RWPE2 (cell line): ENCODE measurements at places on chromosomes 11 and 22.

DNA sequence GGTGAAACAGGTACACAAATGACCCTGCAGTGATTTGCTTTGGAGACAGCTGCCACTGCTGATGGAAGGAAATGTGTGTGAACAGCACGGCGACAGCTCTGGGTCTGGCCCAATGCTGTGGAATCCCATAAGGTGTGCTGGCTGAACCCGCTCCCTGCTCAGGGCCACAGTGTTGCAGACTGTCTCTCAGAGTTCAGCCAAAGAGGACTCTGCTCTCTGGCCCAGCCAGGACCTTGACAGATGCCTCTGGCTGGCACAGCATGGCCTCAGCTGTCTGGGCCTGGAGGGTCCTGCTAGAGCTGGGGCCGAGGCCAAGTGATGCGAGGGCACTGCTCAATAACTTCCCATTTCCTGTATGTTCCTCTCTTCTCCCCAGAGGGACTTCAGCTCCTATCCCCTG lies 5.3 kb upstream of the ABCC8 start:
- no peak for DNase-seq

- no peak for DNase-seq
Observed at GRCh38 chr11:13012056-13012661, 3.0 kb downstream of the RASSF10 start.

GRCh38 chr11:574632-575312 lies 1.5 kb upstream of the PHRF1 start:
- DNase-seq = no peak

- peak; percentile 55 for DNase-seq
Observed at GRCh38 chr22:38033522-38034277, 23.5 kb upstream of the PICK1 start.

DNA sequence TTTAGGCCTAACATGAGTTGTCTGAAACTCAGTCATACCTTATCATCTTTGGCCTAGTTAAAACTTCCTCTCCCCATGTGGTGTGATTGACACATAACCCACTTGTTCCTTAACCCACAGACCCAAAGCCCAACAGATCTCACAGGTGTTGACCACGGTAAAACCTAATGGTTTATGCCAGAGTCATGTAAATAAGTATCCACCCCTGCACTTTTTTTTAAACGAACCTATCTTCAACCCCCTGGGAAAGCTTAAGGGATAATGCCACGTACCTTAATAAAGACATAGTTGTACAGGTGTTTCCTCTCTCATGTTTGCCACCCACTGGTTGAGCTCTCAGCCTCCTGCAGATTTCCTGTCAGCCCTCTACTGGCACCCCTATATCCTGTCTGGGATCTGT lies 709.3 kb upstream of the CCDC179 start:
- no peak for DNase-seq

- no peak for DNase-seq
Observed at GRCh38 chr11:15468466-15468865, 353.7 kb downstream of the INSC start.

GRCh38 chr22:47400701-47401591 lies 638.5 kb downstream of the TBC1D22A start:
- no peak for DNase-seq

GRCh38 chr22:46761539-46762237 lies 762 bp upstream of the TBC1D22A start:
- no peak for DNase-seq

- no peak for DNase-seq
Observed at GRCh38 chr11:114587398-114587953, 8.1 kb downstream of the NXPE4 start.

DNA sequence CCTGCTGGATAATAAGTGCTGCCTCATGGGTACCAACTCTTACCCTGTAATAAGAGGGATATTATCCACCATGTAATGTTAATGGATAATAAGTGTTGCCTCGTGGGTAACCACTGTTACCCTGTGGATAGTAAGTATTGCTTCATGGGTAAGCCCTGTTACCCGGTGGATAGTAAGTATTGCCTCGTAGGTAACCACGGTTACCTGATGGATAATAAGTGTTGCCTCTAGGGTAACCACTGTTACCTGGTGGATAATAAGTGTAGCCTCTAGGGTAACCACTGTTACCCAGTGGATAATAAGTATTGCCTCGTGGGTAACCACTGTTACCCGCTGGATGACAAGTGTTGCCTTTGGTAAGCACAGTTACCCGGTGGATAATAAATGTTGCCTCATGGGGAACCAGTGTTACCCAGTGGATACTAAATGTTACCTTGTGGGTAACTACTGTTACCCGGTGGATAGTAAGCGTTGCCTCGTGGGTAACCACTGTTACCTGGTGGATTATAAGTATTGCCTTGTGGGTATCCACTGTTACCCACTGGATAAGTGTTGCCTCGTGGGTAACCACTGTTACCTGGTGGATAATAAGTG lies 18.6 kb upstream of the NXPE4 start:
- DNase-seq = no peak

DNA sequence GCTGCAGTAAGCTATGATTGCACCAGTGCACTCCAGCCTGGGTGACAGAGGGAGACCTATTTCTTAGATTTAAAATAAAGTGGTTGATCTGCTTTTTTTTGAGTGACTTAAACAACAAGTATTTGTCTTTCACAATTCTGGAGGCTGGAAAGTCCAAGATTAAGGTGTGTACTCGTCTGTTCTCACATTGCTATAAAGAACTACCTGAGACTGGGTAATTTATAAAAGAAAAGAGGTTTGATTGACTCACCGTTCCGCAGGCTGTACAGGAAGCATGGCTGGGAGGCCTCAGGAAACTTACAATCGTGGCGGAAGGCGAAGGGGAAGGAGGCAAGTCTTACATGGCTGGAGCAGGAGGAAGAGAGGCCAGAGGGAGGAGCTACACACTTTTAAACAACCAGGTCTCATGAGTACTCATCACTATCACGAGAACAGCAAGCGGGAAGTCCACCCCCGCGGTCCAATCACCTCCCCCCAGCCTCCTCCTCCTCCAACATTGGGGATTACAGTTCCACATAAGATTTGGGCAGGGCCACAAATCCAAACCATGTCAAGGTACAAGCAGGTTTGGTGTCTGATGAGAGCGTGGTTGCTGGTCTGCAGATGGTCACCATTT lies 19.7 kb upstream of the OSBPL5 start:
- DNase-seq = peak; percentile 19

DNA sequence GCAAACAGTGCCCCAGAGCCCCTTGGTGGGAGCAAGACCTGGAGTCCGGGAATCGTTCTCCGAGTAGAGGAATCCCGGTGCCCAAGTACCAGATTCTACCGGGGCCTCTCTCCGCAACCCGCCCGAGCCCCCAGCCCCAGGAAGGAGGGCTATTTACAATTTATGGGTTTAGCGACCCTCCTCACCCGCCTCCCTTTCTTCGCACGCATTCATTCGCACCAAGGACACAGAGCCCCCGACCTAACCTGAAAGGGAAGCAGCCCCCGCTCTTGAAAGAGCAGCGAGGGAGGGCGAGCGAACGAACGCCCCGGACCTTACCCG lies 628 bp downstream of the LRP4 start:
- DNase-seq = no peak

GRCh38 chr11:95968585-95968984 lies 44.7 kb upstream of the MTMR2 start:
- DNase-seq = no peak

GRCh38 chr11:20034941-20035340 lies 125.3 kb downstream of the DBX1 start:
- no peak for DNase-seq

DNA sequence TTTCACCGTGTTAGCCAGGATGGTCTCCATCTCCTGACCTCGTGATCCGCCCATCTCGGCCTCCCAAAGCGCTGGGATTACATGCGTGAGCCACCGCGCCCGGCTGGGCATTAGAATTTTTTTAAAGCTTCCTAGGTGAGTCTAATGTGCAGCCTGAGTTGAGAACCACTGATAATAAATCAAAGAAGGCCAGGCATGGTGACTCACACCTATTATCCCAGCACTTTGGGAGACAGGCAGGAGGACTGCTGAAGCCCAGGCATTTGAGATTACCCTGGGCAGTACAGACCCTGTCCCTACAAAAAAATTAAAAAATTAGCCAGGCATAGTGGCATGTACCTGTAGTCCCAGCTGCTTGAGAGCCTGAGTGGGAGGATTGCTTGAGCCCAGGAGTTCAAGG lies 13.7 kb downstream of the MEI1 start:
- no peak for DNase-seq

- DNase-seq = no peak
Observed at GRCh38 chr11:125446279-125446678, 49.8 kb downstream of the FEZ1 start.

GRCh38 chr22:28105413-28105812 lies 186.4 kb upstream of the PITPNB start:
- no peak for DNase-seq

DNA sequence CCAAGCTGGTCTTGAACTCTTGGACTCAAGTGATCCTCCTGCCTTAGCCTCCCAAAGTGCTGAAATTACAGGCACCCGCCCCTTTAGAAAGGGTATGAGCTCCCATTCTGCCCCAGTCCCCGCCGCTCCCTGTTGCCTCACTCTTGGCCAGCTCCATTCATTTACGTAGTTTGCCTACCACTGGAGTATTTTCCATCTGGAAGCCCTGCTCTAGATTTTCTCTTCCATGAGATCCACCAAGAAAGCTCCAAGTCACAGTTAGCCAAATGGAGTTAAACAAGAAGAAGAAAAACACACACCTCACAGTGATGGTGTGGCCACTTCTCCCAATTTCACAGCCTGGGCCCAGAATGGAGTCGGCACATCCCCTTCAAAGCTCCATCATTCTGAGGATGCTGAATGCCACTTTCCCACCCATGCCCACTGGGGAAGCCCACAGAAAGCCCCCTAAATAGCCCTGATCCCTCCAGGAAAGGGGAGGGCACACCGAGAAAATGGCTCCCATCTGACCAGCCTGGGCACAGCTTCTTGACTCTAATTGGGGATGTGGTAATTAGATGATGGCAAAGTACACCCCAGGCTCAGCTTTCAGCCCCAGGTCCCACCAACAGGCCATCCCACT lies 381.2 kb downstream of the MN1 start:
- no peak for DNase-seq

GRCh38 chr22:36330655-36331305 lies 57.0 kb downstream of the MYH9 start:
- no peak for DNase-seq

DNA sequence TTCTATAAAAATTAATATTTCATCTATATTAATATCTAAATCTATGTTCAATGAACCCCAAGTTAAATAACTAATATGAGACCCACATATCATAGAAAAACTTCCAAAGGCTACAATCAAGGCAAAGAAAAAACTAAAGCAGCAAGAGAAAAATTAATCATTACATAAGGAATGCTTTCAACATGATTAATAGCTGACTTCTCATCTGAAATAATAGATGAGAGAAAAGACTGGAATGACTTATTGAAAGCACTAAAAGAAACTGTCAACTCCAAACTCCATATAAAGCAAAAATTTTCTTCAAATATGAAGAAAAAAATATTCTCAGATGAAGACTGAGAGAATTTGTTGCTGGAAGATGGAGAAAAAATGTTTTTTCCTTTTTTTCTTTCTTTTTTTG lies 13.0 kb downstream of the TRIM5 start:
- no peak for DNase-seq

GRCh38 chr11:47234669-47235100 lies 13.9 kb downstream of the ACP2 start:
- no peak for DNase-seq

DNA sequence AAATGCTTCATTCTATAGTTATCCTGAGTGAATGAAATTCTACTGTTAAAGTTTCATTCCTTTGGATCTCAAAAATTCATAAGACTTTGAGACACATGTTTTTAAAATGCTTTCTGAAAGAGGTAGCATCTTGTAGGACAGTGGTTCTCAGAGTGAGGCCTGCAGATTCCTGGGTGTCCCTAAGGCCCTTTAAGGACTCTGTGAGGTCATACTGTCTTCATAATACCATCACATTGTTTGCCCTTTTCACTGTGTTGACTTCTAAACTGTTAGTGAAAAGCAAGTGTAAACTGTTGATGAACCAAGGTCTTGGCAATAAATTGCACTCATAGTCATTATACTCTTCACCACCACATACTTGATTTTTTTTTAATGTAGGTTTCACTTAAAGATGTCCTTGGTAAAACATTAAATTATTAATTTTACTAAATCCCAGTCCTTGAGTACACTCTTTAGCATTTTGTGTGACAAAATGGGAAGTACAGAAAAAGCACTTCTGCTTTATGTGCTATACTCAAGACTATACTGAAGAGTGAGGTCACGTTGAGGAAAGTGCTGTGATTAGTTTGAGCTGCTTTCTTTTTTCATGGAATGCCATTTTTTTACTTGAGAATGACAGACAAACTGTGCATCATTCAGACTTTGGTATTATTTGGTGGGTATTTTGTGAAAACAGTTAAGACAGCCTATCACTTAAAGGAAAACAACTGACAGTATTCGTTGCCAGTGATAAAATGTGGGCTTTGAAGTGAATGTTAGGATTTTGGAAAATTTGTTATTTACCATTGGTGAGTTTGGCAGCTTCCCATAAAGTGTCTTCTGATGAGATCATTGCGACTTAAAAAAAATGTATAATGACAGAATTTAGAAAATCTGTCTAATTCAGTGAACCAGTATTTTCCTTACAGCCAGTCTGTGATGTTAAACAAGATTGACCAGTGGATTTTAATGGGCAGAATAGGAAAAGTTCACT lies 61.1 kb downstream of the SPECC1L start:
- no peak for DNase-seq

DNA sequence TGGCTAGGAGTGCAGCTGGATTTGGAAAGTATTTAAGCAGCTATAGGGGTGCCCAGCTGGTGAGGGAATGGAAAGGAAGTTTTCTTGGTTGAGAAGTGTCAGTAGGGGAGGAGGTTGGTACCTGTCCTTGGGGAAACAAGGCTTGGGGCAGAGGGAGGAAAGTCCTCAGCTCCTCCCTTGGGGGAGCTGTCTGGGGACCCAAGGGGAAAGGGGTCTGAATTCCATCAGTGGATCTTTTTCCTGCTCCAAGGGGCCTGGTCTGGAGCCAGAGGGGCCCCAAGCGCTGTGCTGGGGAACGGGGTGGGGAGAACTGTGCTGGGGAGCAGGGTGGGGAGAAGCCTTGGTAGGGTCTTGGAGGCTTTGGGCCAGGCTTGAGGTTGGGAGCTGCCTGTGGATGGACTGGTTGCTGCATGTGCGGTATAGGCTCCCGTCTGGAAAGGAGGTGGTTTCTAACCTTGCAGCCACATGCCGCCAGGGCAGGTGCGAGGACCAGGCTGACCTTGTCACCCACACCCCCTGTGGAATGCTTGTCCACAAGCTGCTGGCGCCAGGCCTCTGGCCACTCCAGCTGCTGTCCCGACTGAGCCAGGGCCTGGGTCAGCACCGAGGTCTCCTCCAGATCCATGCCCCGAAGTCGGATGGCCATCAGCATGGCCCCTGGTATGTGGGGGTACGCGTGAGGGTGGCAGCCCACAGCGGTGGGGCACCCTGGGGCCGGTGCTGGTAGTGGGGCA lies 963 bp downstream of the TYMP start:
- no peak for DNase-seq

- DNase-seq = no peak
Observed at GRCh38 chr22:48574776-48575617, 1252.7 kb downstream of the BRD1 start.

GRCh38 chr11:65471447-65471891 lies 27.4 kb upstream of the MALAT1 start:
- DNase-seq = no peak
